ENCODE measurements at places on chromosomes 7 and 10.

DNA sequence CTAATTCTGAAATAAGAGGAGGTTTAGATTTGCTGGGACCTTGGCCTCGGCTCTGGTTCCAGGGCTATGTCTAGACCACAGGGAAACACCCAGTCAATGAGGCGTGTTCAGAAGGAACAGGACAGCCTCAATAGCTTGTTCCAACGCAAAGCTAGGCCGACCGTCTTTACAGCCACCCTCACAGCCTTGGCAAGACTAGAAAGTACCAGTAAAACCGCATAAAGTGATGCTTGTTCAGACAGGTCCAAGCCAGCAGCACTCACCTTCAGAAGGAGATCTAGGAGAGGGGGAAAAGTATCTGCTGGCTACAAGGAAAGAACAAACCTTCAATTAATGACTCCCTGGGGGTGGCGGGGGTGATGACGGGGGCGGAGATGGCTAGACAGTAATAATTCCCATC, 50.1 kb upstream of the LMTK2 start:
- no peak for ATAC-seq

GRCh38 chr7:137324796-137325696, 18.5 kb downstream of the PTN start:
- no peak for ATAC-seq

DNA sequence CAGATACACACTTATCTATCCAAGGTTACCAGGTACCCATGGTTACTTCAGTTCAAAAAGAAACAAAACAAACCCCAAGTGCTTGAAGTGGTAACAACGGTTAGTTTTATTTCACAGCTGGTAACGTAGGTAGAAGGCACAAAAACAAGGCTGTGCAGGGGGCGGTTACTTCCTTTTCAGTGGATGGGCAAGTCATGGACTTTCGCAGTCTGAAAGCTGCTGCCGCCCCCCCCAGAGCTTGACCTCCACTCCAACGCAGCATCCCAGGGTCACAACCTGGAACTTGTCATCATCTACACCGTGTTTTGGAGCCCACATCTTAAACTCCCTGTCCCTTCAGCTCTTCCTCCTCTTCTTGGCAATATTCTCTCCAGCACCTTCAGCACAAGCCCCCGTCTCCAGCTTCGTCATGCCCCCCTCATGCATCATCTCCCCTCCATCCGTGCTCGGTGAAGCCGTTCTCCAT, 181.2 kb upstream of the ITGB1 start:
- peak; percentile 62 for ATAC-seq

- no peak for ATAC-seq
Observed at GRCh38 chr10:43190289-43190688, 52.0 kb downstream of the CSGALNACT2 start.

DNA sequence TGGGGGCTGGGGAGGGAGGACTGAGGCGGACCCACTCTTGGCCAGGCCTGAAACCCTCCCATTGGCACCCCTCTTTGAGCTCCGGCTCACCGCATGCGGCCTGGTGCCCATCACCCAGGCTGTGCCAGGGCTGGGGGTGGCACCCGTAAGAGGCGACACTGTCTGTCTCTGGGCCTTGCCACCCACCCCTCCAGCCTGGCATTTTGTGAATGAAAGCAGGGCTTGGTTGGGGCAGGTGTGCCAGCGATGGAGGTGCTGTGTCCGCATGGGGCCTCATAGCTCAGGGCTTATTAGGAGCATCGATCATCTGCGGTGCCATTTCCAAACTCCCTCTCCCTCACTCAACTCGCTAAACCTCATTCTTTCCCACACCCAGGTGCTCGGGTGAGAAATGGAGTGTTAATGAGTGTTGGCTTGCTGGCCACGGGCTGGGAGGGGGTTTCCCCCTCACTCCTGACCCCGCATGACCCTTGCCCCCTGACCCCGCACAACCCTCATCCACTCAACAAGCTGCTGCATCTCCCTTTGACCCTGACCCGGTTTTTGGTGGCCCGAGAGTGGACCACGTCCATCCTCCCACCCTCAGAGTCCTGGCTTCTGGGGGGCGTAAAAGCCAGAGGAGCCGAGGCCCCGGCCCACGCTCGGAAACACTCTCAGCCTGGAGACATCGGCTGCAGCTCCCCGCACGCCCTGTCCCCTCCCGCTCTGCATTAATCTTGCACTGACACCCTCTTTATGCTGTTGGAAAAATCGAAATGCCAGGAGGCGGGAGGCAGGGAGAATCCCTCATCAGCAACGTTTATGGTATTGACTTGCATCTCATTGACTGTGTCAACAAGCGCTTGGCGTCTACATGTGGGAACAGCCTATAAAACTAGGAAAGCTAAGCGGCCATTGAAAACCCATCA, 161.2 kb downstream of the DNAJB6 start:
- no peak for ATAC-seq

GRCh38 chr10:19577381-19577780, 238.9 kb upstream of the PLXDC2 start:
- ATAC-seq: no peak

GRCh38 chr10:30694518-30695228, 65.1 kb upstream of the LYZL2 start:
- ATAC-seq: no peak

- no peak for ATAC-seq
Observed at GRCh38 chr7:29142021-29142727, 4.2 kb downstream of the CPVL start.

DNA sequence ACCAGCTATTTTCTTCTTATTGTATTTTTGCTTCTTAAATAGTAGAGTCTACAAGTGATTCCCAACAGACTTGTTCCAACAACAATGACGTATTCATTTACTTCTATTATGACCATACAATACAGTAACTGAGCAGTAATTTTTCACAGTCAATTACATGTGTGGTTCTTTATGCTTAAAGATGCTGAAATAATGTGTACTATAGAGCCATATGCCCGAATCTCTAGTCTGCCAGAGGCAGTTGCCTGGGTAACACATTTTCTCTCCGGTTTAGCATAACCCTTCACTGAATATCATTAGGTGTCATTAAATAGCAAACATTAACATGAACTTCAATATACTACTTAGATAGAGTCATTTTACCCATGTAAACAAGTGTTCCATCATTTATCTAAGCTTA, 75.0 kb downstream of the SLC25A13 start:
- ATAC-seq: no peak

GRCh38 chr10:3347413-3348182, 175.0 kb upstream of the PITRM1 start:
- no peak for ATAC-seq

DNA sequence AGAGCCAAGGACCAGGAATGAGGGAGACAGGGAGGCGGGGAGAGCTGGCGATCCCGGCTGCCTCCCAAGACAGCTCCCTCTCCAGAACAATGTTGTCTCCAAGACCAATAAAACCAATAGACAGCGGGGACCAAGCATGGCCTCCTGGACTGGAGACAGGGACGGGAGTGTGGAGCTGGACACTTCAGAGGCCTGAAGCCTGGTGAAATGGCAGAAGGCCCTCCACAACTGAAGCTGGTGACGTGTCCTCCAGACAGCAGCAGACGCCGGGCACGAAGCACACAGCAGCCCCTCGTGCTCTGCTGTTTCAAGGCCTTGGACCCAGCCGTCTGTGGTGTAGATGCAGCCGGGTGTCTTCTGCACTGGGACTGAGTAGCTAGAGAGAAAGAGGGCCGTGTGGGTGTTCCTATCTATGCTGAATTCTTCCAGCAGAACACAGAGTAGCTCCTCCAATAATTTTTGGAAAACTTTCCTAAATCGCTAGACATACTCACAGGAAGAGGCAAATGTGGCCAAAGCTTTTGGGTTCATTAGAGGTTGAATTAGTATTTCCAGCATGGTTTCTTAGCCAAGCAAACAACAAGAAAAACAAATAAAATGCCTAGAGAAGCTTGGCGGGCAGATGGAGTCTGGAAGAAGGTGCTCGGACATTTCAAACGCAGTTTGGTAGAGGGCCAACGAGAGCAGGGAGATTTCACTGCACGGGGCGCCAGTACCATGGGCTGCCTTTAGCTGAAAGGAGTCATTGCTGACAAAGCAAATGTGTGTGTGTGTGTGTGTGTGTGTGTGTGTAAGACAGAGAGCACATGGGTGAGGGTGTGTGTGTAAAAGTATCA, 570.4 kb downstream of the TCERG1L start:
- no peak for ATAC-seq

GRCh38 chr10:49113741-49114141, 1.6 kb downstream of the VSTM4 start:
- ATAC-seq: no peak

- ATAC-seq: no peak
Observed at GRCh38 chr7:65966146-65966545, 15.9 kb downstream of the GUSB start.

DNA sequence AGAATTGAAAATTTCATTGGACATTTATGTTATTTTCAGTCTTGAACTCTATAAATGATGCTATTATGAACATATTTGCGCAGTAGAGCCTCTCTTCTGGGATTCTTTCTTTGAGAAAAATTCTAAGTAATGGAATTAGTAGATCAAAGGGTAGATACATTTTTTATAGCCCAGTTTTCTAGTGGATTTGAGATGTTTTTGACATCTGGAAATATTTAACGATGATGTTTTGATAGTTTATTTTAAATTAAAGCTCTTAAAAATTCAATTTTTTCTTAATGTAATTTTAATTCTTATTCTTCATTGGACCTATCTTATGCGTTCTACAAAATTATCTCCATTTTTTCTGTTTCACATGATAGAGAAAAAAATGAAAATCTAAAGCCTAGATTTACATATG, 103.0 kb downstream of the ADAM22 start:
- ATAC-seq: no peak

GRCh38 chr7:123090456-123090855, 95.0 kb upstream of the TAS2R16 start:
- no peak for ATAC-seq

DNA sequence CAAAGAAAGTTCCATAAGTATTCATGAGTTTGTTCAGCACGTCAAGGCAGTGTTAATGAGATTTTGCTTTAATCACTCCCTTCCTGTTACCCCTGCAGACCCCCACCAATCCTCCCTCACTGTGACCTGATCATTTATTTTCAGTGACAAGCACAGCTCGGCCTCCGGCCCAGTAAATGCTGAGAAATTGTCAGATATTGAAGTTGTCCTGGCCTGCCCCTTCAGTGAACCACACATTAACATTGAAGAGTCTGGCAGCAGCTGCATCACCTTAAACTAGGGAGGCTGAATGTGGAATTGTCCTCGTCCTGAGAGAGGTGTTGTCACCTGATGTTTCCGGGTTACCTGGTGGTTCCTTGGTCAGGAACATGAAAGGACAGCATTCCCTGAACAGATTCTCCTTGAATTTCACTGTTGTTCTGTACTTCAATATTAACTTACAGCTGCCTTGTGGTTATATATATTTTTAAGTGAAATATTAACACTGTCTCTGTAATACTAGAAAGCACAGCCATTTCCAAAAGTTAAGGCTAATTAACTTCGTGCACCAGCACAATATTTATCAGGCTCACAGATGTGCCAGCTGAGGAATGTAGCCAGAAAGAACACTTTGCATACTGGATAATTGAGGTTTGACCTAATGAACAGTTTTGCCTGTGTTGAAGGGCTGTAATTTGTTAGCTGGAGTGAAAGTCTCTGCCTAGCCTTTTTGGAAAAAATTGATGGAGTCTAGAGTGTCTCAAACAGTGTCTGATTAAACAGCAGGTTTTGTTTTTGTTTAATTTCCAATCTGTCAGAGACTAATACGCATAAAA, 265.3 kb downstream of the HDAC9 start:
- no peak for ATAC-seq

GRCh38 chr10:13347043-13347499, 1.0 kb downstream of the SEPHS1 start:
- peak; percentile 69 for ATAC-seq

GRCh38 chr10:15730341-15730740, 10.6 kb upstream of the ITGA8 start:
- ATAC-seq: no peak

DNA sequence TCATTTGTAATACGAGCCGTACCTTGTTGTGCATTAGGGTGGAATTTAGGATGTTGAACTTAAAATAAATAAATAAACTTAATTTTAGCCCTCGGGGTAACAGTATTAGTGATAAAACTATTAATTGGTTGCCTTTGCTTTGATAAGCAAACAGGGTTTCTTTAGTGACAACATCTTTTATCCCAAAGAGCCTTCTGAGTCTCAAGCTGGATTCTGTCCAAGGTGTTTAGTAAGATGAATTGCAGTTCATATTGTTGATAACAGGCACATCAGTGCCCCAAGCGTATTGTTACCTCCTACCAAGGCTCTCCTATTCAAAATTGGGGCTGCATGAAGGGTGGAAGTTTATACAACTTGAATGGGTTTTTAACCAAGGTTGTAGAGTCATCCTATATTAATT, 144.4 kb upstream of the CELF2 start:
- no peak for ATAC-seq

GRCh38 chr7:104894726-104895521, 119.1 kb upstream of the KMT2E start:
- no peak for ATAC-seq

- no peak for ATAC-seq
Observed at GRCh38 chr7:35374858-35375257, 121.0 kb upstream of the TBX20 start.

- peak; percentile 49 for ATAC-seq
Observed at GRCh38 chr7:66921918-66922486, 977 bp downstream of the TMEM248 start.

GRCh38 chr7:69603351-69603750, 5.1 kb downstream of the AUTS2 start:
- ATAC-seq: no peak

DNA sequence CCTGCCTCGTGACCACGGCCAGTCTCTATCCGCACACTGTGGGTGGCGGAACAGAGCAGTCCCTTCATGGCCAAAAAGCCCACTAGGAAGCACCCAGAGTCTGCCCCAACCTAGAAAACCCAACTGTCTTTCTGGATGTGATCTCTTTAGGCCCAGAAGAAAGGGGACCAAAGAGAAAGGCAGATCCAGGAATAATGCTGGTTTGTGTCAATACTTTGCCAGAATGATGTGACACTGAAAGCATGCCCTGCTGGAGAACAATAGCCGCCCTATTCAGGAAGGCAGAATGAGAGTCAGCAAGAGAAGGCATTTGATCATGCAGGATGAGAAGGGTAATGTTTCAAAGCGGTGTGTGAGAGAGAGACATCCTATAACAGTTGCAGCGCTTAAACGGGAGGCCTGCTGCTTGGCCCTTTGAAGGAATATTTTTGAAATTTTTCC, 274.7 kb downstream of the USP6NL start:
- no peak for ATAC-seq

DNA sequence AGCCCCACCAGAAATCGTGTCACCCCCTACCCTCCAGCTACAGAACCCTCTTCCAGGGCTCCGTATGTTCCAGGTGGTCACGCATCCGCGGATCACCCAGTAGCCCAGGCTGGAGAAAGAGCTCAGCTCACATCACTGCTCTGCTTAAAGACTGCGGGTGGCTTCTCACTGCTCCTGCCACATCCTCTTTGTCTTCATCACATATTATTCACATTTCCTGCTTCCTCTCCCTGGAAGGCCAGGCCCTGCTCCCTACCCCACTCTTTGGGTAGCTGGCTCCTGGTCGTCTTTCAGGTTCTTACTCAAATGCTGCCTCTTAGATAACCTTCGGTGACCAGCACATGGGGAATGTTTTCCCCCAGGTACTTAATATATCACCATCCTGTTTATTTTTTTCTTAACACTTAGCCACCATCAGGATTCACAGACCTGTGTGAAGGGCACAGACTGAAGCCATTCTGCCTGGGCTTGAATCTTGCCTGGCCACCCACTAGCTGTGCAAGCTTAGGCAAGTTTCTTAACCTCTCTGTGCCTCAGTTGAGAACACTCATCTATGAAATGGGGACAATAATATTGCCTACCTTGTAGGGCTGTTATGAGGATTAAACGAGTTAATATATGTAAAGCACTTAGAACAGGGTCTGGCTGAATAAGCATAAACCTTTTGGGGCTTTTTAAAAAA, 307.8 kb downstream of the PRPF18 start:
- ATAC-seq: no peak
